ENCODE measurements at places on chromosomes 2 and 18.
A peak's percentile ranks its signal among the peaks of the same experiment; 100 is the strongest.

DNA sequence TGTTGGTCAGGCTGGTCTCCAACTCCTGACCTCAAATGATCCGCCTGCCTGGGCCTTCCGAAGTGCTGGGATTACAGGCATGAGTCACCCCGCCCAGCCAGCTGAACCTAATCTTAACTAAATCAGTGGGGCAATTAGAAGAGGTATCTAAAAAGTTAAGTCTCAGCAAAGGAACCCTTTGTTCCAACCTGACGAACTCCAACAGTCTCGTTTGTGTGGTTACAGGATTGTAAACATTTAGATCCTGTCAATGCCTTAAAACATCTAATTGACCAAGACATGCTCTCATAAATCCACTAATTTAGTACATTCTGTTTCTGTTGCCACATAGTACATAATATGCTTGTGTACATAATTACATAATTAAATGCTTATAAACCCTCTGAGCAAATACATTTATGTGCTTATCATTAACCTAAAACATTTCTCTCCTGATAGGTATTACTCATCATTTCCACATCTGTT, 31.1 kb upstream of the STK39 start:
- no peak for DNase-seq

DNA sequence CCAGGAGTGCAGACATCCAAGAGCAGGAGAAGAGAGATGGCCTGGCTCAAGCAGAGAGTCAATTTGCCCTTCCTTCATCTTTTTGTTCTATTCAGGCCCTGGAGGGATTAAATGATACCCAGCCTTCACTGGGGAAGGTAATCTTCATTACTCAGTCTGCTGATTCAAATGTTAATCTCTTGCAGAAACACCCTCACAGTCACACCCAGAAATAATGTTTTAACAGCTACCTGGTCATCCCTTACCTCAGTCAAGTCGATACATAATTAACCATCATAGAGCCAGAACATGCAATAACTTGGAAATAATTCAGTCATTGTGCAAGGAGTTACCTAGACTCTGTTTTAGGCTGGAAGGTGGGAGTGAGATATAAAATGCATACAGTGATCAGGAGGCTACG, 163.7 kb upstream of the TNP1 start:
- no peak for DNase-seq

DNA sequence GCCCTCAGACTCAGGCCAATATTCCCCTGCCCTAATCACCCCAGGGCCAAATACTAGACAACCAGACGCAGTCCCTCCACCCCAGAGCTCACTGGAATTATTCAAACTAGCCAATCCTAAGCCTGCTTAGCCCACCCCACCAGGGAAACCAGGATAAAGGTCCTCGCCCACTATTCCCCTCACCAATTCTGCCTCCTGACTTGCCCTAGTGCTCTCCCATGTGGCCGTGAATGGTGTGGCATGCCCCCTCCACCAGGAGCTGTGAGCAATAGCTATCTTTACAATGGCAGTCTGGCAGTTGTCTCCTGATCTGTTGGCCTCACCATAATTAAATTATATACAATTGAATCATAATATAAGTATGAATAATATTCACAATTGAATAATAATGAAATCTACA, 42.3 kb downstream of the FAM124B start:
- no peak for DNase-seq

- no peak for DNase-seq
Observed at GRCh38 chr18:26700728-26701127, 152.4 kb upstream of the KCTD1 start.

- DNase-seq = no peak
Observed at GRCh38 chr2:99821572-99821971, 320.8 kb downstream of the AFF3 start.

DNA sequence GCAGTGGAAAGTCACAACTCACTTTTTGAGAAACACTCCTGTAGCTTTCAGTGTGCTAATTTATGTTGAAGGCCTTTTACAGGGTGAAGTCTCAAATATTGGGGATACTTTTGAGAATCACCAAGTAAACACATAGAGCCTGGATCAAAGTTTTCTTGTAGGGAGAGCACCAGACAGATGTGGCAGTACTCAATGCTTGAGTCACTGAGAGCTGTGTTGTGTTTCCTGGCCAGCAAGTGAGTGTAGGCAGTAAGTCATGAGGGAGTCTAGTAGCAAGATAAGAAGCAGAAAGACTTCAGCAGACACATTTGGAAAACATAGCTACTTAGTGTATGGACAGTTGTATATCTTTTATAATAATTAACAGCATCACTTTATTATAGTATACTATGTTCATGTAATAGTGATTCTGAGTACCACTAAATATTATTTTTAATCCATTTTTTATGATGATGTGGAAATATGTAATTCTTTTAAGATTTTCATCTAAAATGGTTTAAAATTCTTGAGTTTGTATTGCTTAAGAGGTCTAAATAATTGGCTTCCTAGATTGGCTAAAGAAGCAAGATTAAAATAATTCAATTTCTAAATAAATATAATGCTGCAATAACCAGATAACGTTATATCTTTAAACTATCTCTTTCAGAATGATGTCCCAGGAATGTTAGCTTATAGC, 12.8 kb downstream of the PSMD1 start:
- peak; percentile 29 for DNase-seq

- no peak for DNase-seq
Observed at GRCh38 chr18:22171258-22172119, 2.1 kb downstream of the GATA6 start.

DNA sequence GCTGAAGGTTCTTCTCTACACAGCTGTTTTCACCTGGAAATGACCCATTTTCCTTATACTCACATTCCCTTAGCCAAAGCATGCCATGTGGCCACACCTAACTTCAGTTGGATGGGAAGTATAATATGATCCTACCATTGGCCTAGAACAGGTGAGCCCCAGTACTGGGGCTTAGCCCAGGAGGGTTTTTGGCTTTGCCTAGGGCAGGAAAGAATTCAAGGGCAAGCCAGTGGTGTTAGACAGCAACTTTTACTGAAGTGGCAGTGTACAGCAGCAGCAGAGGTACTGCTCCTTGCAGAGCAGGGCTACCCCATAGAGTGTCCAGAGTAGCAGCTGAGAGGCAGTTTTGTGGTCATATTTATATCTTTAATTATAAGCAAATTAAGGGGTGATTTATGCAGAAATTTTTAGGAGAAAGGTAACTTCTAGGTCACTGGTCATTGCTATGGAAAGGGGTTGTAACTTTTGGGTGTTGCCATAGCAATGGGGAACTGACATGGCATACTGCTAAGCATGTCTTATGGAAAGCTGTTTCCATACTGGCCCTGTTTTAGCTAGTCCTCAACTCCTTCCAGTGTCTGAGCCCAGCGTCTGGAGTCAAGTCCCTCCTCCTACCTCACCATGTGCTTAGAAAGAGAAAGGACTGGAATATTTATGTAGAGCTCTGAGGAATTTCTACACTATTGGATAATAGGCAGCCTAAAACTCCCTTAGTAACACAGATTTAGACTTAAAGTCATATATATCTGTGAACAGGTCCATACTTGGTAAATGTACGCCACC, 109.0 kb upstream of the DTNA start:
- no peak for DNase-seq

DNA sequence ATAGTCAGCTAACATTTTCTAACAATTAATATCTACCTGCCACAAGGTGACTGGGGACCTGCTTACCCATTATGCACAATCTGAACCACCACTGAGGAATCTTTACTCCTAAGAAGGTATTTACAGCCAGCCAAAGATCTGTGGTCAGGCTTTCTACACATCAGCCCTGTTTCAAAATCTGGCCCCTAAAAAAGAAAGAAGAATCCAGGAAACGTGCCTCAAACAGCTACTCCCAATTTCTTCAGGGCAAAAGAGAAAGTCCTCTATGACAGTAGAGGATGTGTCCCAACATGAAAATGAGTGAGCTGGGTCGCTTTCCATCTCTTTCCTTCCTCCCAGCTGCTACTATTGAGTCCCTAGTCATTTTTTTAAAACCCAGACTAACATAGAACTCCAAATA, 79.5 kb downstream of the EPB41L3 start:
- DNase-seq = no peak
